ENCODE measurements at places on chromosomes 2 and 18.
A peak's percentile ranks its signal among the peaks of the same experiment; 100 is the strongest.

- DNase-seq: no peak
Measured at GRCh38 chr18:23416298-23416697, 36.8 kb upstream of the RIOK3 start.

DNA sequence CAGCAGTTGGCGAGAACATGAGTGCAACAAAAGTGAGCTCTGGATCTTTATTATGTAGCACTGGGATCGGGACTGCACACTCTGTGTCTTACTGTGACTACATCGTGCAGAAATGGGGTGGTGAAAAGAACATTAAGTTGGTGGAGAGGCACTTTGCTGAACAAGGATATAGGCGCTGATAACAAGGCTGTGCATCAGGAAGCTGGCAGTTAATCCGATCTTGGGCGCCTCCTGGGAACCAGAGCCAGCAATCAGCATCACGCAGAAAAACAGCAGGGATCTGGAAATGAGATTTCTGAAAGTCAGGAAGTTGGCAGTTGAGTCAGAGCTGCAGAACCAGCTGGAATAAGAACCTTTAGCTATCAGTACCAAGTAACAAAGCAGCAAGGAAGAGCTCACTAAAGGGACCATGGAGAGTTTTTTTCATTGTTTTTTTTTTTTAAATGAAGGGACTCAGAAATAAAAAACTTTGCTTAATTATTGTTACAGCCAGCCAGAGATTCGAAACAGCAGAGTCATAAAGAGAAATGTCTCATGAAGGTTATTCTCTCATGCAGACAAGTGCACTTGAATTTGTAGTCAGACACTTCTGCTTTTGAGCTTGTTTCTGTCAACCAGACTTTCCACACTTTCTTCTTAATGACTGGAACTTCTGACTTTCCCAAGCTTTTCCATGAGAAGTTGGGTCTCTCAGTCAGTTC lies 22.8 kb upstream of the MYO3B start:
- no peak for DNase-seq

GRCh38 chr2:177239932-177240630 lies 24.4 kb downstream of the NFE2L2 start:
- DNase-seq: no peak

- no peak for DNase-seq
Measured at GRCh38 chr18:2997846-2998564, 14.9 kb downstream of the LPIN2 start.

GRCh38 chr18:77376733-77377094 lies 127.1 kb downstream of the GALR1 start:
- no peak for DNase-seq

- no peak for DNase-seq
Measured at GRCh38 chr2:212649646-212650045, 111.0 kb upstream of the ERBB4 start.

DNA sequence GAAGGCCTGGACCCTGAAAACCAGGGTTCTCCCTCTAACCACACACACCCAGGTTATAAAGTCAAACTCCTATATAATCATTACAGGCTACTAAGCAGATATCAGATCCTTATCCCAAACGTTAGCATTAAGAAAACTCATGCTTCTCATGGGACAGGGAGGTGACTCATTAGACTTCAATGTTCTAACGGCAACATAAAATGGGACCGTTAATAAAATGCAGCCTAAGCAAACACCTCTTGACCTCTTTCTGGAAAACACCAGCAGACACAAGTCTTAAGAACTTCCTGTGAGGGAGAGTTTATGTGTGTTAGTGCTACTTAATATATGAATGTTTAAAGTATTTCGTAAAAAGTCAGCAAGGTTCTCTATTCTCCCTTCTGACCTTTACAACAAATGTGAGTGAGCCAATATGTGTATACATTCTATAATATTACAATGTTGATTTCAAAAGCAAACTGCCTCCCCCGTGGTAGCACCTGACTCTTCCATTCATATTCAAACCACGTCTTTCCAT lies 31.7 kb downstream of the LPIN2 start:
- DNase-seq: no peak

- DNase-seq: no peak
Measured at GRCh38 chr18:48915626-48916425, 34.9 kb downstream of the SMAD7 start.

DNA sequence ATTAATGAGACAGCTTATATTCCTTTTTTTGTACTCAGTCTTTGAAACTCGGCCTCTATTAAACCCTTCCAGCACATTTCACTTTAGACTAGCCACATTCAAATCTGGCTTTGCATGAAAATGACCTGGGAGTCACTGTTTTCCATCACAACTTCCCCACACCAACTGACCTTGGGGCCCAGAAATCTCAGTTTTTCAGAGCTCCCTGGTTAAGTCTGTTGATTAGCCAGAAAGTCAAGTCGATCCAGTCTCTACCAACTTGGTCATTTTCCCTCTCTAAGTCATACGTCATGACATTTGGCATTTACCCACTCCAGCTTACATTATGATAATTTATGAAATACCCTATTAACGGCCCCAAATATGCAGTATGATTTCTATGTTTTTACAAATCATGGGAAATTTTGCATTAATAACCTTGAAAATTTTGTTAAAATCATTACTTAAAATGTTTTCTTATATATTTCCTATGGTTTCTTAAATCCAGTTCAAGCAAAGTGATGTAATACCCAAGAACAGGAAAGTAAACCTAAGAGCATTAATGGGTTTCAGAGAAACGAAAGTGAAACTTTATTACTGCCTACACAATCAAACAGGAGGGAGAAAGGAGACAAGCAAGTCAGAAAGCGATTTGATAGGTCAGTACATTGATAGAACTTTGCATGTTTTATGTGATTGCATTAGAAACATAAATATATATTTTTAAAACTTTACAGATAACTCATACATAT lies 77.1 kb downstream of the SPATS2L start:
- DNase-seq: no peak

DNA sequence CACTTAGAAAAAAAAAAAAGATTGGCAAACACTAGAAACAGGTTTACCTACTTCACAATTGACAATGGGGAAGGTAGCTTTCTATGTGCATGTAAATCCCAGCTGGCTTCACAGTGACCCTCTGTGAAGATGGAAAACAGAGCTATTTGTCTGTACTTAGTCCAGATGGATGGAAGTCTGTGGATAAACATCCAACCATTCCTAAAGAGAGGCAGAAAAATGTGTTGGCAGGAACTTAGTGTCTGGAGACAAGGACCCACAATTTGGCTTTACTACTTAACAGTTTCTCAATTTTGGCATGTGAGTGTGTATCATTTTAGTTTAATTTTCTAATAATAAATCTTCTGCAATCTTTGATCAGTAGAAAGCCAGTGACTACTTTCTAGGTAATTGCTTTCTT lies 154.4 kb downstream of the RAD51AP2 start:
- no peak for DNase-seq

DNA sequence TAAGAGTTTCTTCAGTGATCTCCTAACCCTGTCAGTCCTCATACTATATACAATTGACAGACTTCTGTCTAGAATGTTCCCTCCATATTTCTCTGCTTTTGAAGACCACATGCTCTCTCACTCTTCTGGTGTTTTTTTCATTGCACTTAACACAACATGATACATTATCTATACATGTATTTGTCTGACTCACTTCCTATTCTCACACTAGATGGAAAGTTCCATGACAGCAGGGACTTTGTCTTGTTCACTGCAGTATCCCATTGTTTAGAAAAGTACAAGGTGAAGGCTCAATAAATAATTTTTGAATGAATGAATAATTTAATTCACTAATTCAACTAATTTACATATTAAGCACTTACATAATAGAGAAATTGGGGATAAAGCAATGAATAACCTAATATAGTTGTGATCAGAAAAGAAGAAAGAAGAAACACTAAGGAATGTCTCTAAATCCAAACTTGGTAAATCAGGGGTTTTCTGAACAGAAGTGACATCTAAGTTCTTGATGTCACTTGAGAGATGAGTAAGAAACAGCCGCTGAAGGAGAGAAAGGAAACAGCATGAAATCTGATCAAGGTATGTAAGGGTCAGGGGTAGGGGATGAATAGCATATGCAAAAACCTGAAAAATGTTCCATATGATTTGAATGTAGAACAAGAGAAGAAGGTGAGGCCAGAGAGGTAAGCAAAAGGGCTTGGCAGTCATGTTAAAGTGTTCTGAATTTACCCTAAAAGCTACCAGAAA lies 42.4 kb downstream of the MBD2 start:
- no peak for DNase-seq

DNA sequence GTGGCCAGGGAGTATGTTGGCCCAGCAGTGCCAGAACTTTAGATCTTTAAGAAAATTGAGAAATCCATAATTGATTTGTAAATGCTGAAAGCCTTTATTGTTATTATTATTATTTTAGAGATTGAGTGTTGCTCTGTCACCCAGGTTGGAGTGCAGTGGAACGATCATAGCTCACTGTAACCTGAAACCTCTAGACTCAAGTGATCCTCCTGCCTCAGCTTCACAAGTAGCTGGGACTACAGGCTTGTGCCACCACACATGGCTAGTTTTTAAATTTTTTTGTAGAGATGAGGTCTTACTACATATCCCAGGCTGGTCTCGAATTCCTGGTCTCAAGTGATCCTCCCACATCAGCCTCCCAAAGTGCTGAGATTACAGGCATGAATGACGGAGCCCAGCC lies 143.2 kb upstream of the CCDC68 start:
- no peak for DNase-seq

- no peak for DNase-seq
Measured at GRCh38 chr18:62537946-62538345, 15.1 kb downstream of the ZCCHC2 start.

DNA sequence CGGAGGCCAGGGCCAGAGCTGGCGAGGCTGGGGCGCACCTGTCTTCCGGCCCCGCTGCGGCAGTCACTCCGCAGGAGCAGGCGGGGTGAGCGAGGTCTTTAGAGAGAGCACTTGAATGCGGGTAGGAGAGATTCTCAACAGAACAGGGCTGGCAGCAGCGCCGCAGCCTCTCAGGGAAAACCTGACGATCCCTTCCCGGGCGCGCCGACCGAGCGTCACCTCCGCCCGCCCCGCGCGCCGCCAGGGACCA lies 526 bp downstream of the PRKRA start:
- DNase-seq: no peak

GRCh38 chr2:223232896-223233295 lies 180.9 kb downstream of the KCNE4 start:
- DNase-seq: no peak

- peak; percentile 66 for DNase-seq
Measured at GRCh38 chr18:70289351-70290312, 787 bp downstream of the SOCS6 start.

- no peak for DNase-seq
Measured at GRCh38 chr2:37637190-37637860, 34.1 kb downstream of the CDC42EP3 start.

GRCh38 chr2:18637196-18637595 lies 47.8 kb upstream of the NT5C1B start:
- no peak for DNase-seq

GRCh38 chr18:8262221-8262620 lies 347.0 kb upstream of the RAB12 start:
- no peak for DNase-seq

DNA sequence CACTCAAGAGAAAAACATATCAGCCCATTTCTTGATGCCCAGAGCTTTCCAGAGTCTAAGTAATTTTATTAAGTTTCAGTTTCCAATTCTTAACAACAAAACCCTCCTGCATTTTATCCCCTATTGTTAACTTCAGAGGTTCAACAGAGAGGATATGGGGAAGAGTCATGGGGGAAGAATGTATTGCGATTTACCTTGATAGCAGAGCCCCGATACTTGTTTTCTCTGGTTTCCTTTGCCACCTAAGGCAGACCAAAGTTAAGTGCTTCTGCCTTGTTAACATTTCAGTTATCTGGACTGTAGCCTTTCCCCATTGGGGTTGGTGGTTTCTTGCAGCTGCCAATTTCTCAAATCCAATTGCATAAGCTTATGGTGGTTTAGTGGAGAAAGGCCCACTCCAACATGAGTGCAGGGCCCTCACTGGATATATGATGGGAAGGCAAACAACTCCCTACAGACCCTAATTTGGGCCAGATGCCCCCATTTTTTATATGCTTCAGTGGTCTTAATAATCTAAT lies 82.0 kb upstream of the ITGB6 start:
- no peak for DNase-seq

- DNase-seq: no peak
Measured at GRCh38 chr2:821546-821945, 129.1 kb upstream of the SNTG2 start.

DNA sequence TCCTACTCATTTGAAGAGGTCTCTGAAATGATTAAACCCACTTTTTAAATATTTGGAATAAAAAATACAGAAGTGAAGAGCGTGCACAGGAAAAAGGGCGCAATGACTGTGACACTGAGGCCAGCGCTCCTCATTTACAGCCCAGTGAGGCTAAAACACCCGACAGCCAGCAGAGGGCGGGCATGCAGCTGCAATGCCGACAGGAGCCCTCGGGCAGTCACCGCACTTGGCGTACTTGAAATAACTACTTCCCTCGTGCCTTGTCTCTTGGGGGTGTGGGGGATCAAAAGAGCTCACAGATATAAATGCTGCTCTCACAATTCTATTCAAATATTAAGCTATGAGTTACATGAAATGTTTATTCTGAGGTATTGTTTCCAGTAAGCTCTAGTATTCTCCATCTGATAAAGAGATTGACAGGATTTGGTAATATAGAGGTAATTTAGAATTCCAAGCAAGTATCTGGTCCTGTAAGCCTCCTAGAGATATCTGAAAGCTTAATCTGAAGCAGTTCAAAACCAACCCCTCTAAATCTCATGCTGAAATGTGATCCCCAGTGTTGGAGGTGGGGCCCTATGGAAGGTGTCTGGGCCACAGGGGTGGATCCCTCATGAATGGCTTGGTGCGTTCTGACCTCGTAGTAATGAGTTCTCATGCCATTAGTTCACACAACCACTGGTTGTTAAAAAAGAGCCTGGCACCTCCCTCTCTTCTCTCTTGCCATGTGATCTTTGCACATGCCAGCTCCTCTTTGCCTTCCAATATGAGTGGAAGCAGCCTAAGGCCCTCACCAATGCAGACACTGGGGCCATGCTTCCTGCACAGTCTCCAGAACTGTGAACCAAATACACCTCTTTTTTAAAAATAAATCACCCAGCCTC lies 93.6 kb downstream of the ZAP70 start:
- peak; percentile 89 for DNase-seq

DNA sequence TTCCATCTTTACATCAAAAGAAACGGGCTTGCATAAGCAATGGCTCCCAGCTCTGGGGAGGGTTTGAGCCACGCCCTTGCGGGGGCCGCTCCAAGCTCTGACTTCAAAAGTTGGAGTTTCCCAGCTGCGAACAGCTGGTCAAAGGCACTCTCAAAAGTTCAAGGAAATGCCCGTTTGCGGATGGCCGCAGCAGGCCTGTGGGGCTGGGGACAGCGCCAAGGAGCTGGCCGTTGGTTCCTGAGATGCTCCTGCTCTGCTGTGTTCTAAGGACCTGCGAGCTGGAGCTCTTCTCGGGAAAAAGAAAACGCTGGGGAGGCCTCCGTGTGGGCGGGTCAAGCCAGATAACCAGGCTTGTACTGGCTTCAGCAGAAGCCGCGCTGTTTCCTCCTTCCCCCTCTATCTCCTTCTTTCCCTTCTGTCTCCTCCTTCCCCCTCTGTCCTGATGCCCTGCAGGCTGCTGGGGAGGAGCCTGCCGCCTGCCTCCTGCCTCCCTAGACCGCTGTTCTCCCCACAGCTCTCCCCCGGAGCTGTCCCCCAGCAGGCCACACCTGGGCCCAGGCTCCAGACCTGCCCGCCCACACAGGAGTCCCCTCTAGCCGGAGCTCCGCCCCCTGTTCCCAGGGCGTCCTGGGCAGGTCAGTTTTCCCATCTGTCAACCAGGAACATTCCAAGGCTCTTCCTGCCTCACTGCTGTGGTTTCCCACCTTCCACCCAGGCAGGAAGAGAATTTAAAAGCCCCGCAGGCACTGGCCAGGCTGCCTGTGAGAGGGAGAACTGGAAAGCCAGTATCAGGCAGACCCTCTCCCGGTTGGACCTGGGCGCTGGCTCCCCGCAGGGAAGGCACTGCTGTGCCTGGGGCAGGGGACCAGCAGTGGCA lies 14.1 kb downstream of the KLF11 start:
- peak; percentile 83 for DNase-seq

Data from left ventricle myocardium superior (tissue), 1 donor.